ENCODE measurements at places on chromosomes 2 and 18.

- no peak for DNase-seq
Measured at GRCh38 chr2:135947483-135947882, 37.9 kb downstream of the DARS1 start.

DNA sequence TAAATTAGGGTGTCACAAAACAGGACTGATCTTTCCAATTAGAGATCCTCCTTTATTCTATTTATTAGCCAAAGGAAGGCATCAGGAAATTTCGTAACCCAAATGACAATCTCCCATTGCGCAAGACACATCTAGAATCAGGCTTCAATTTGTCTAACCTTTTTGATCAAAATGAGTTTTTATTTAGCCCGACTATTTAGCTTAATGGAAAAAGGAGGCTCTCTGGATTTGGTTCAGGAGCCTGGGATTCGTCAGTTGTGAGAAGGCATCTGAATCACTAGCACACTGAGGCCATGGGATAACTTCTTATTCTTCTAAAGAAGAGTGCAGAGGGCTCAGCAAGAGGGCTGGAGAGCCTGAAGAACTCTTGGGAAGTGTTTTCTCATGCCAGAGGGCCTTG, 332.1 kb upstream of the ETAA1 start:
- DNase-seq: no peak

DNA sequence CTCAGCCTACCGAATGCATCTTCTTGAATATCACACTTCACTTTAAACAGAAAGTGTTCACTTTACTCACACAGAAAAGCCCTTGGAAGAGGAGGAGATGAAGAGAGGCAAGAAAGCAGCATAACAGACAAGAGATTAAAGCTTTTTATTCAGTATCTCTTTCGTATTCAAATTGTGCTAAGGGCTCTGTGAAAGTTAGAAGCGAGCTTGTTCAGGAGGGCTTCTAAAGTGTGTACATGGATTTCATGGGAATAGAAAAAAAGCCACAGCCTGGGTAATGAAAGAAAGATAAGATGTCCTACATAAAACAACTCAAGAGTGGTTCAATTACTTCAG, 531.9 kb downstream of the TMEM182 start:
- no peak for DNase-seq

- no peak for DNase-seq
Measured at GRCh38 chr2:237996021-237996593, 29.3 kb downstream of the UBE2F start.

GRCh38 chr2:236799391-236800026, 229.9 kb downstream of the ACKR3 start:
- no peak for DNase-seq

- no peak for DNase-seq
Measured at GRCh38 chr2:106963156-106963555, 77.2 kb upstream of the ST6GAL2 start.

DNA sequence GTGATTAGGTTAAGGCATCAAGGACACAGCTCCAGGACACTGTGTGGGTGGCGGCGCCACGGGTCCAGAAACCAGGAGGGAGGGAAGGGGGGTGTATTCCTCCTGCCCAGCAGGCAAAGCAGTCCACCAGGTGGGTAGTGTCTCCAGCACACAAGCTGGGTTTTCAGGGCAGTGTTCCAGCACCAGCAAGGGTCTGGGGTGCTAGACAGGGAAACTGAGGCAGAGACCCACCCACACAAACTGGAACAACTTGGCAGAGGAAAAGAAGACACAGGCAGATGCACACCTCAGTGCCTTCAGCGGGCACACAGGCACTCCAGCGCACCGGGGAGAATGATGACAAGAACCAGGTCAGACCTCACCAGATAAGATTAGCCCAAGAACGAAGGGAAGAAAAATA, 28.4 kb upstream of the GNAL start:
- DNase-seq: no peak

GRCh38 chr2:63058144-63058920, 7.7 kb downstream of the OTX1 start:
- DNase-seq: no peak

DNA sequence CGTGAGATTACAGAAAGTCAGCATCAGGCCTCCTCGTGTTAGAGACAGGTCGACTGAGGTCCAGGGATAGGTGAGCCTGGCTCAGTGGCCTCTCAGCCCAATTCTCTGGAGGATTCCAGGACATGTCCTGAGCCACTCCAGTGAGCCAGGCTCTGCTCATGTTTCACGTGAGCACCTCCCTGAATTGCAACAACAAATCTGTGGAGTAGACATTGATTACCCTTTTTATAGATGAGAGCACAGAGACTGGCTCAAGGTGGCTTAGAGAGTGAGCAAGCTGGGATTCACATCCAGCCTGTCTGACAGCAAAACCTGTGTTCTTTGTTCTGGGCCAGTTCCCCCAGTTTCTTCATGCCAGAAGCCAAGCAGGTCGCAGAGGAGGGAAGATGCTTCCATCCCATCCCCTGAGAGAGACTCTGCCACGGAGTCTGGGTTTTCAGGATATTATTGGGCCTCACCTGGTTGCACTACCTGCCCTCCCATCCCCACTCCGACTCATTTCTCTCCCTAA, 46.4 kb downstream of the HS1BP3 start:
- DNase-seq: no peak

DNA sequence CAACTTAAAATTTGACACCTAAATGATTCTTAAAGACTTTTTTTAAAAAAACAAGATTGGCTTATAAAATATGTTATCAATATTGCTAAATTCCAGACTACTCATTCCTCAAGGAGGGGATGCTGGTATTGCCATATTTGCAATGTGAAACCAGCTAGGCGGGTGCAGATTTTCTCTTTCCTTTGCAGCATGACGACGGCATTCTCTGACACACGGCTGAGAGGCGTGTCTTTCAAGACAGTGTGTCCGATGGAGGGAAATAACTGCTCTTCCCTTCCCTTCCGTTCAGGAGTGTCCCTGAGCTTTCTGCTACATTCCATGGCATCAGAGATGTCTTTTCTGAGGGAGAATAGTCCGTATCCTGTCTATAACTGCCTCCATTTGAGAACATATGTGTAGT, 38.2 kb upstream of the CNGA3 start:
- DNase-seq: no peak

GRCh38 chr2:177585234-177585863, 192.8 kb downstream of the AGPS start:
- no peak for DNase-seq

DNA sequence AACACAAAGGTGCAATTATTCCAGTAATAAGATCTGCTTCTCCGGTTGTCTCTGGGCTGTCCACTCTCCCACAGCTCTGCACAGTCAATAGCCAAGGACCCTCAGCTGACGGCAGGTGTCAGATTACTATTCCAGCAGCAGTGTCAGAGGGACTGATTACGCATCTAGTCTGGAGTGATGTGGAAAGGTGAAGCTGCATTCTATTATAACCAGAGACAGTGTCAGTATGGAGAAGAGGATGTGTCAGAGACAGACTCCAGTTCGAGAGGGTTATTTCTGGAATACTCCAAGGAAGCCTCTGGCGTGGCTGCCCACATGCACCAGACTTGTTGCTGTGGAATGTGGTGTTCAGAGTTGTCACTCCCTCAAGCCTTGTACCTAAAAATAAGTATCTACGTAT, 163.6 kb upstream of the TMEM200C start:
- DNase-seq: peak; percentile 24

DNA sequence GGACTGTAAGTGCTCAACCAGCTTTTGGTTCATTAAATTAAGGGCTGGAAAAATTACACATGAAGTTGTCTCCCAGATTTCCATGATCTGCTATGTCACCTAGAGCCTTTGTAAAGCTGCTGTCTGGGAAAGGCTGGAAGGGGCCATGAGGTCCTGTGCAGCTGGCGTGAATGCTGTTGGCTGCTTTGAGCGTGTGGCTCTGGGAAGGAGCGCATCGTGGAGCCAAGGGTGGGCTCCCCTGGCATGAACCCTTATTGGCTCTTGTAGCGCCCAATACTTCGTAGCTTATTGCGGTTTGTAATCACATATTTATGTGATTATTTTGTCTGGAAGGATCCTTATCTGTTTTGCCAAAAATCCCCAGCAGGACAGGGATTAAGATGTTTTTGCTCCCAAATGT, 70.5 kb upstream of the LMAN1 start:
- no peak for DNase-seq

- no peak for DNase-seq
Measured at GRCh38 chr18:67400502-67401117, 115.9 kb downstream of the DSEL start.

DNA sequence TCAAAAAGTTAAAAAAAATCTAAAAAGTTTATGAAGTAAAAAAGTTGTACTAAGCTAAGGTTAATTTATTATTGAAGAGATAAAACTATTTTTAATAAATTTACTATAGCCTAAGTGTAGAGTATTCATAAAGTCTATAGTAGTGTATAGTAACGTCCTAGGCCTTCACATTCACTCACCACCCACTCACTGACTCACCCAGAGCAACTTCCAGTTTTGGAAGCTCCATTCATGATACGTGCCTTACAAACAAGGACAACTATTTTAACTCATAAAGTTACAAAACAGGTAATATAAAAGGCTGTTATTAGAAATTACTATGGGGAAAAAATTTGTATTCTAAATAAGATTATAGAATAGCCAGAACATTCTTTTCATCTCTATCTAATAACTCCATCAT, 158.9 kb upstream of the FN1 start:
- DNase-seq: no peak

DNA sequence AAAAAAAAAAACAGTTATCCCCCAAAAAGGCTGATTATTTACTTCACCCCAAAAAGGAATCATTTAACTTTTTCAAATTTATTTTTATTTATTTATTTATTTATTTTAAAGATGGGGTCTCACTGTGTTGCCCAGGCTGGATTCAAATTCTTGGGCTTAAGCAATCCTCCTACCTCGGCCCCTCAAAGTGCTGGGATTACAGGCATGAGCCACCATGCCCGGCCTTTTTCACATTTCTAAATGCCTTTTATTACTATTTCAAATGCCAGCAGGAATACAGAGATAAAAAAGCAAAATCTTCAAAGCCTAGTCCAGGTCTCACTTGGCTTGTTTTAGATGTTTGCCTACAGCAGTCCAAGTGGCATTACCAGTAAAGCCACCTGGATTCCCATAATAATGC, 239.1 kb downstream of the ALPK2 start:
- DNase-seq: no peak

GRCh38 chr2:38266382-38267061, 110.6 kb downstream of the ATL2 start:
- no peak for DNase-seq

DNA sequence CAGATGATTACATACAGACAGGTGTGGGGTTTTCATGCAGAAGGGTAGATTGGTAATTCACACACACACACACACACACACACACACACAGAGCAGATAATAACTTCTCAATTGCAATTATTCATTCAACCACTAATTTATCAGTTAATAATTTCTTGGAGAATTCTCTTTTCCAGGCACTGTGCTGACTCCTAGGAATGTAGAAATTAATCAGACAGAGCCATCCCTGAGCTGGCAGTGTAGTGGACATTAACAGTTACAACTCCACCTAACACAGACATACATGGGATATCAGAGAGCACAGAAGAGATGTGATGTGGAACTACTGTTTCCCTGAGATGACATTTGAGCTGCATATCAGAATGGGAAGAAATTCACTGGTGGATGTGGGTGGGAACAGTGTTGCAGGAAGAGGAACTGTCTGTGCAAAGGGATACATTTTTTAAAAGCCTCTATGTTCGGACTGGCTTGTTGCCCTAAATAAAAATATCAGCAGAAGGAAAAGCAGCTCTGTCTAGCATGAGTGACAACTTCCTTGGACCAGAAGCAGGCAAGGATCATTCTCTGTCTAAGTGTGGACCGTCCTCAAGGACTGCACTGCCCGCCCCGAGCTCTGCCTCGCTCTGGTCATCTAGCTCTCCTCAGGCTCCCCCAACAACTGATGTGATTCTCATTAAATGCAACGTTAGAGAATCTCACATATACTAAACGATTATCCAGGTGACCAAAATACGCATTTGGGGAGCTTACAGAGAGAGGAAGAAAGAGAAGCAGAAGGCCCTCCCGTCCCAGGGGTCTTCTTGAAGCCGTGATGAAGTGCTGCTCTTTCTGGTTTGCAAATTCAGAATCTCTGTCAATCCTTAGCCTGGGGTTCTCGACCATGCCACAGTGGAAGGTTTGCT, 173.4 kb upstream of the TRIB2 start:
- no peak for DNase-seq

DNA sequence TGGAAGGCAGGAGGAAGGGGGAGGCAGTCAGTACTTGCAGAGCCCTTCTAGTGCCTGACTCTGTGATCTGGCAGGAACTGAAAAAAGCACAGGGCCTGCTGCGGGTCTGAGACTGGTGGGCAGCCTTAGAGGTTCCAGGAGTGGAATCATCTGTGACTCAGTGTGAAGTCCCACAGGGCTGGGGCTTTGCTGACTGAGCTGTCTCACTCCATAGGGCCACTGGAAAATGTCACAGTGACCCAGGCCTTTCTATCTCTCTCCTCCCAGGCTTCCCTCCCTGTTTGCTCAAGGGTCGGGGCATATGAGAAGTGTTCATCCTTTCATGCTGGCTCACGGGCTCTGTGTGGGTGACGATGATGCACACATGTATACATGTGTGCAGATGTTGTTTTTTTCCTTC, 47.1 kb upstream of the ZFP36L2 start:
- DNase-seq: no peak

GRCh38 chr2:86296947-86297346, 40.5 kb downstream of the REEP1 start:
- no peak for DNase-seq

- DNase-seq: no peak
Measured at GRCh38 chr2:229335877-229336346, 64.8 kb upstream of the PID1 start.

DNA sequence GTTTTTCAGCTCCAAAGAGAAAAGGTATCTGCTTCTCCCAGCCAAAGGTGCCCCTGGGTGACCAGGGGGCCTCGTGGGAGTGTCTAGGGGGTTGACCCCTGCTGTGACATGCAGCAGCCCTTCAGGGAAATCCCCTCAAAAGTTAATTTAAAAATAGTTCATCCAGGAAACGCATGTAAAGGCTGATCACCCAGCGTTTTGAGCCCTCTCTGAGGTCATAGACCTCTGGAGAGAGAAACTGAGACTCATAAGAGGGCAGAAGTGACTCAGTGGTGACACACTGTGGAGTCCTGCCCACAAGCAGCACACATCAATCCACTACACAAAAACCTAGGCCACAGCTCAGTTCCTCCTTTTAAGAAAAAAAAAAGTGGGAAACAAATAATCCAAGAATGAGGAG, 11.9 kb downstream of the GAL3ST2 start:
- DNase-seq: no peak

- DNase-seq: no peak
Measured at GRCh38 chr2:125471963-125472362, 1184.0 kb upstream of the GYPC start.

GRCh38 chr18:25813110-25813509, 277.3 kb downstream of the SS18 start:
- no peak for DNase-seq
